Activated T-helper 17 cell treated with anti-CD3 and anti-CD28 coated beads, Interleukin-2, amount 50 U/mL, for 72 hours (primary cell): ENCODE measurements at places on chromosomes 11 and 22.

GRCh38 chr11:65134240-65134951, at the start of gene SYVN1:
TSS of gene SYVN1 (minus strand) at chr11:65134519. CDS start at chr11:65133601, 918 bp downstream.
- peak; percentile 87 for ATAC-seq

DNA sequence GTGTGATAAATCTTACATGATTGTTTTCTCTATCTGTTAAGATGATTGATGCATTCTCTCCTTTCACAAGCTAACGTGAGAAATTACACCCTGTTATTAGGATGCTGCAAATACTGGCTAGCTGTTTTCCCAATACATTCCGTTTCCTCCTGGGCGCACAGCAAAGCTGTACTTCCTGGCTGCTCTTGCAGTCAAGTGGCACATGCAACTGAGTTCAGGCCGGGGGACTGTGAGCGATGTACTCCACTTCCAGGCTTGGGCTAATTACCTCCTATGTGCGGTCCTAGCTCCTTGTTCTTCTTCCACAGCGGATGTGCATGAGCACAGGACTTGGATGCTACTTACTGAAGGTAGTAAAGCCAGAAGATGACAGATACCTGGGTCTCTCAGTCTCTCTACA, 234.9 kb upstream of the SESN3 start:
- ATAC-seq: no peak

GRCh38 chr11:2265396-2265795, 5.0 kb downstream of the ASCL2 start:
- peak; percentile 70 for ATAC-seq

DNA sequence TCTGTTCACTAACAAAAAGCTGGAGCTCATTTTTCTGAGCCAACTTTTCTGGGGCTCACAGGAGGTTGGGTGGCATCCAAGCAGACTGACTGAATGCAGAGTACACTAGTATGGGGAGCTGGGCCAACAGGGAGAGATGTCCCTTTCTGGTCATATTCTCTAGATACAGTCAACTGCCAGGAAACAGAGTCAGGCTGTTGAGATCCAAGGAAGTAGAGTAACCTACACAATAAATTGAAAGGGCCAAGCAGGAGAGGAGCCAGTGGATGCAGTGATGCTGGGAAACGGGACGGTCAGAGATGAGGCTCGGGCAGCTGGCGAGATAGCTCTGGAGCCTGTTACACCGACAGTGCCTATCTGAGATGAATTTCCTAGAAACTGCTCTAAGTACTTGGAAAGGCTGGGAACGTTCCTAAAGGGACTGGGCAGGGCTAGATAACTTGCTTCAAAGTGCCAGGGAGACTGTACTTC, 71.1 kb downstream of the LARGE2 start:
- no peak for ATAC-seq

GRCh38 chr11:94147433-94147845, 18.8 kb downstream of the PANX1 start:
- peak; percentile 77 for ATAC-seq

DNA sequence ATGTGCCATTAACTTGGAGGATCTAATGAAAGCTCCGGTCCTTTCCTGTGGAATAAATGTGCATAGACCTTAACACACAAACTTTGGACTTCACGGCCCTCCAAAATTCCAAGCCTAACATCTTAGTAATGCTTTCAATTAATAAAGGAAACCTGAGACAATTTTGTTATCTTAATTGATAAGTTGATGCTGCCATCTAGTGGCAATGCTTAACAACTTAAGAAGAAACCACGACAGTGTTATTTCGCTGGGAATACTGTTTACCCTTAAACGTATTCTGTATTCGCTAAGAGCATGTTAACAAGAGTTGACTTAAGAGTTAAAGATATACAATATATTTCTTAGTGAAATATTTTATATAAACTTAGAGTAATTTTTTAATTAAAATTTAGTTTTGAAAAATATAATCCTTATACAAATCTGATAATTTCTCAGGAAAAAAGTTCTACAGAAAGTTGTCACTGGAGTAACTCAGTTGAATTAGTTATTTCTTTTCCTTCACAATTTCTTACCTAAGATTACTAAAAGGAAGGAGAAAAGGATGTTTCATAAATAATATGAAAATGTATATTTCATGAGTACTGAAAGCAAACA, 35.0 kb upstream of the OR9G4 start:
- no peak for ATAC-seq

GRCh38 chr11:118618991-118619375, 11.6 kb downstream of the PHLDB1 start:
- no peak for ATAC-seq

GRCh38 chr11:79274636-79275331, 166.0 kb downstream of the TENM4 start:
- no peak for ATAC-seq

GRCh38 chr11:44878711-44879110, 72.0 kb downstream of the TP53I11 start:
- no peak for ATAC-seq

- ATAC-seq: no peak
Measured at GRCh38 chr11:82823647-82824619, 76.3 kb downstream of the PRCP start.

GRCh38 chr11:64128255-64129006, 37.5 kb downstream of the MACROD1 start:
- no peak for ATAC-seq

GRCh38 chr11:128328955-128329551, 258.3 kb downstream of the ETS1 start:
- ATAC-seq: peak; percentile 5

- no peak for ATAC-seq
Measured at GRCh38 chr22:47681411-47682165, 919.1 kb downstream of the TBC1D22A start.

- no peak for ATAC-seq
Measured at GRCh38 chr11:128894685-128895084, 3.5 kb downstream of the KCNJ5 start.

DNA sequence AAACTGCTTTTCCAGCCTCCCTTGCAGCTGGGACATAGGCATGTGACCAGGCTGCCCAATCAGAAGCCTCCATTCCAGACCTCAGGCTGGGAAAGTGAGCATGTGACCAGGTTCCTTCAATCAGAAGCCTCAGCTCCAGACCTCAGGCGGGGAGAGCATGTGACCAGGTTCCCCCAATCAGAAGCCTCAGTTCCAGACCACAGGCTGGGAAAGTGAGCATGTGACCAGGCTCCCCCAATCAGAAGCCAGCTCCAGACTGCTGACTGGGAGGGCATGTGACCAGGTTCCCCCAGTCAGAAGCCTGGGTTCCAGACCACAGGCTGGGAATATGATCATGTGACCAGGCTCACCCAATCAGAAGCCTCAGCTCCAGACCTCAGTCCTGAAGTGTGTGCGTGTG, 11.7 kb upstream of the IL2RB start:
- ATAC-seq: peak; percentile 0

DNA sequence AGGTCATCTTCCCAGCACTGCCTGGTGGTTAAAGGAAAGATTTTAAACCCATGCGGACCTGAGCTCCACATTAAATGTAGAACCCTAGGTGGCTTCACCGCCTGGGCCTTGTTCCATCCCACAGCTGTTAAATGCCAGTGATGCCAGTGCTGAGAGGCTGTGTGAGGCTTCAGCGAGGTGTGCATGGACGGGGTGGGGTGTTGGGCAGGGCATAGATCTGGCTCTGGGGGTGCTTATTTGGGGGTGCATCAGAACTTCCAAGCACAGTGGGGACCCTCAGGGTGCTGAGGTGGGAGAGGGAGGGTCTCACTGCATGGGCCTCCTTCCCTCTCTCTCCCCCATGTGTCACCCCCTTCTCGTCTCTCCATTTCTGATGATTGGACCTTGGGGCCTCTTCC, 90.1 kb upstream of the B3GAT1 start:
- ATAC-seq: no peak

- no peak for ATAC-seq
Measured at GRCh38 chr11:105139669-105140068, at the start of gene CARD18. TSS of gene CARD18 (minus strand) at chr11:105139769. CDS start at chr11:105139726, 43 bp downstream.

- no peak for ATAC-seq
Measured at GRCh38 chr11:14029971-14030920, 67.7 kb downstream of the SPON1 start.

DNA sequence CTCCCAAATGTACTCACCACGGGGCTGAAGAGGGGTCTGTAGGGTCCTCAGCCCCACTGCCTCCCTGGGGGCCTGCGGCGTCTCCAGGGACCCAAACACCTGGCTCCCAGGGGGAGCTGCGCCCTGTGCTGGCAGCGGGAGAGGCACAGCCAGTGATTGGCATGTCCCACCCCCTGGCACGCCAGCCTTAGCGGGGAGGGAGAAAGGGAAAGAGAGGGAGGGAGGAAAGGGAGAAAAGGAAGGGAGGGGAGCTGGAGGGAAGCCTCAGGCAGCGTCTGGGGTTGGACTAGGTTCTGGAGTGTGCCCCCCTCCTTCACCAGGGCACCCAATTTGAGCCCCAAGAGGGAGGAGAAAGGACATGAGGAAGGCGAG, at the start of gene CHRM1:
CHRM1 (minus strand) TSS at position 163 of the 372 bp plus-strand sequence. CDS start 10,263 bp downstream, outside the sequence.
- ATAC-seq: no peak
